ENCODE measurements at places on chromosomes 11 and 22.

DNA sequence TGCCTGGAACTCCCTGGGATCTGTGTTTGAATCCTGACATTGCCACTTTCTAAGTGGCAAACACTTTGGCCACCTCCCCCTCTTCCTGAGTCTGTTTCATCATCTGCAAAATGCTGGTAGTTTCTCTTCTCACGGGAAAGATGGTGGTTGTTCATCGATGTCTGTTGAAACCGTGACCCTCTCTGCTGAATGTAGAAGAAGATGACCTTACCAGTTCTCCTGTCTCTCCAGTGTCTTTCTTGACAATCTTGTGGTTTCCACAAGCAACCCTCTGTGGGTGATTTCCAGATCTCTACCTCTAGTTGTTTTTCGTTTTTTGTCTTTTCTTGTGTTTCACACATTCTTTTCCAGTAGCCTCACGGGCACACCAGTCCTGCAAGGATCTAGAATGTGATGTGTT lies 27.5 kb downstream of the ZBTB16 start:
- no peak for DNase-seq

GRCh38 chr11:66987158-66987620 lies 12.1 kb downstream of the C11orf86 start:
- DNase-seq = no peak

DNA sequence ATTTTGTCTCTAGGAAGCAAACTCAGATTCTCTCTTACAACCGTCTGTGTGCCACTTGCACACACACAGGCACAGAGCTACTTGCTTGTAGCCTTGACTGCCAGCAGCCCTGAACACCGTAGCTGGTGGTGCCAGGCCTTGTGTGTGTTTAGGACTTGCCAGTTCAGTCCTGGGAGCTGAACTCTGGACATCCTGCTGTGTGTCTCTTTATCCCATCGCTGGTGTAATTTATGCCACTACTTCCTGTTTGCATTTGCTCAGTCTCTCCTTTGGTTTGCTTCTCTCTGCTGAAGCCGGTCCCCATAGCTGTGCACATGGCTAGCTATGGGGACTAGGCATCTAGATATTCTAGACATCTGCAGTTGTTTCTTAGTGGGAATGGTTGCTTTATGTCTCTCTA lies 24.0 kb downstream of the MARK2 start:
- no peak for DNase-seq

DNA sequence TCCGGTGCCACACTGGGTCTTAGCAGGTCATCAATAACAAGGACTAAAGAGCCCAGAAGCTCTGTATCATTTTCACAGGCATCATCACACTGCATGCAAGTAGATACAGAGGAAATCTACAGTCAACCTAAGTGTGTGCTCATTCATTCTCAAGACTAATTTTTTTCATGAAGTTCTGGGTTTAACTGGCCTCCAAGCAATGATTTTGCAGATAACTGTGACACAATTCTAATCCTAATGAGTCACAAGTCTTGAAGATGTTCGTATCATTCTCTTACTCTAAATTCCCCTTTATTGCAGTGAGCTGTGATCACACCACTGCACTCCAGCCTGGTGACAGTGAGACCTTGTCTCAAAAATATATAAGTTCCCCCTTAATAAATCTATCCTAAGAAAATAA lies 2.5 kb downstream of the OR52W1 start:
- no peak for DNase-seq

- DNase-seq = no peak
Measured at GRCh38 chr22:19876314-19876940, 21.8 kb upstream of the GNB1L start.

GRCh38 chr11:19890308-19890707 lies 177.7 kb downstream of the NAV2 start:
- no peak for DNase-seq

- no peak for DNase-seq
Measured at GRCh38 chr22:30187529-30188407, 58.8 kb downstream of the LIF start.

- peak; percentile 40 for DNase-seq
Measured at GRCh38 chr11:62560566-62561103, 13.1 kb downstream of the EEF1G start.

GRCh38 chr11:62394825-62395538 lies 23.9 kb upstream of the SCGB1A1 start:
- peak; percentile 54 for DNase-seq

GRCh38 chr11:15773476-15774387 lies 582.6 kb downstream of the SOX6 start:
- no peak for DNase-seq

- DNase-seq = no peak
Measured at GRCh38 chr11:102608699-102609098, 16.4 kb downstream of the MMP20 start.

DNA sequence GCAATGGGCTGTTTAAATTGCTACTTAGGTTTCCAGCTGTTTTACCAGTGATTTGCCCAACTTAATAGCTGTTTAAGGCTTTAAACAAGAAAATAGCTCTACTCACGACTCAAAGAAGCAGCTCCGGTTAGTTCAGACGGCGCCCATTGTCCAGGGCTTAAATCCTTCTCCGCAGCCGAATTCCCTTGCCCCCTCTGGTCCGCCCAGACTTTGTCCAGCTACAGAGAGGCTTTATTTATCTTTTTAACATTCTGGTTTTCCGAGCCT lies 20.9 kb upstream of the SCUBE1 start:
- DNase-seq = no peak

GRCh38 chr11:86784241-86784681 lies 16.1 kb upstream of the PRSS23 start:
- no peak for DNase-seq

- no peak for DNase-seq
Measured at GRCh38 chr11:33898957-33899356, 7.1 kb upstream of the LMO2 start.

DNA sequence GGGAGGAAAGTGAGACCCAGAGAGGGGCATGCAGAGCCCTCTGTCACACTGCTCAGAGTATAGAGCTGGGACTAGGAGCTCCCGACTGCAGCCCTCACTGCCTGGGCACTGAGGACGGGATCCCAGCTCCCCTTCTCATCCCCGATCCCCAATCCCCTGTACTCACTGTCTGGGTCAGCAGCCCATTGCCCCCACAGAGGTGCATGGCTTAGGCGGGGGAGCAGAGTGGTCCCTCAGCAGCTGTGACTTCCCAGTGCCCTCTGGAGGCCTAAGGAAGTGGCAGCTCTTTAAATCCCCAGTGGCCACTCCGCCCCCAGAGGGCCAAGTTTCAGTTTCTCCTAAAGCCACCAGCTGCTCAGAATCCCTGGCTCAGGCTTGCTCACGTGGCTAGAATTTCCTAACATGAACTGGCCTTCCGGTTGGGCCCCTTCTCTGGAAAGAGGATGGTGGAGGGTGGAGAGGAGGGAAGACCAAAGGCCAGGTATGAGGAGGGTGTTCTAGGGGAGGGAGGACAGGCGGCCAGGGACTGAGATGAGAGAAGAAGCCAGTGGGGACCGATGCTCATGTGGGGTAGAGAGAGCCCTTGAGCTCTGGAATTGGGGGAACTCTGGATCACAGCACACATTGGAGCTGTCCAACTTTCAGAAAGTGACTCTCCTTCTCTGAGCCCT lies at the start of gene BATF2:
Gene BATF2 (minus strand): TSS at position 262 of the 671 bp plus-strand sequence. CDS start 57 bp downstream, at position 205.
- DNase-seq = peak; percentile 67

- no peak for DNase-seq
Measured at GRCh38 chr11:47595967-47596366, 1.8 kb upstream of the C1QTNF4 start.

GRCh38 chr11:9849389-9849788 lies 185.5 kb downstream of the SWAP70 start:
- no peak for DNase-seq

- DNase-seq = no peak
Measured at GRCh38 chr11:44322243-44322642, 12.3 kb upstream of the ALX4 start.

DNA sequence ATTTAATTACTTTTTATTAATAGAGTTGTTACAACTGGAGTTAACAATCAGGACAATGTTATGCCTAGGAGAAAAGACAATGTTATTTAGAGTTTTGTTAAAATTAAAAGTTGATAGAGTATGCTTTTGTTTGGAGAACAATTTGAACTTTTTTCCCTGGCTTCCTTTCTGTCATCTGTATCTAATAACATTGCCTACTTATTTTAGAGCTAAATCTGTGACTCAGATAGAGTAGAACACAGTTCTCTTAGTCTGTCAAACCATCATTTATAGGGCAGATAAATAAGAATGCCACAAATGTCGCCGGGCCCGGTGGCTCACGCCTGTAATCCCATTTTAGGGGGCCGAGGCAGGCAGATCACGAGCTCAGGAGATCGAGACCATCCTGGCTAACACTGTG lies 28.9 kb upstream of the YAP1 start:
- DNase-seq = no peak

DNA sequence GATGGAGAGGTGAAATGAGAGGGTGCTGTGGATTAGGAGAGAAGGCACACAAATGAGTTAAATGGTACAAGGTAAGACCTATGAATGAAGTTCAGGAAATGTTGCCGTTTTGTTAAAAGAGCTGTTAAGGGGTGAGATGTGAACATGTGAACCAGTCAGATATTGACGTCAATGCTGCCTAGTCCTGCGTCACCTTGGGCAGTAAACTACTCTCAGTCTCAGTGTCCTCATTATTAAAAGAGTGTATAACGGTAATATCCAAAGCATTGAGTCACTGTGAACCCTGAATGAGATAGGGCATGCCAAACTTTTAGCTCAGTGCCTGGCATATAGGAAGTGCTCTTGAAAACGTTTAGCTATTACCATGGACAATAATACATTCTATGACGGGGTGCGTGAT lies 32.4 kb upstream of the SORL1-AS1 start:
- no peak for DNase-seq

GRCh38 chr11:122430490-122430889 lies 225.0 kb upstream of the UBASH3B start:
- no peak for DNase-seq

DNA sequence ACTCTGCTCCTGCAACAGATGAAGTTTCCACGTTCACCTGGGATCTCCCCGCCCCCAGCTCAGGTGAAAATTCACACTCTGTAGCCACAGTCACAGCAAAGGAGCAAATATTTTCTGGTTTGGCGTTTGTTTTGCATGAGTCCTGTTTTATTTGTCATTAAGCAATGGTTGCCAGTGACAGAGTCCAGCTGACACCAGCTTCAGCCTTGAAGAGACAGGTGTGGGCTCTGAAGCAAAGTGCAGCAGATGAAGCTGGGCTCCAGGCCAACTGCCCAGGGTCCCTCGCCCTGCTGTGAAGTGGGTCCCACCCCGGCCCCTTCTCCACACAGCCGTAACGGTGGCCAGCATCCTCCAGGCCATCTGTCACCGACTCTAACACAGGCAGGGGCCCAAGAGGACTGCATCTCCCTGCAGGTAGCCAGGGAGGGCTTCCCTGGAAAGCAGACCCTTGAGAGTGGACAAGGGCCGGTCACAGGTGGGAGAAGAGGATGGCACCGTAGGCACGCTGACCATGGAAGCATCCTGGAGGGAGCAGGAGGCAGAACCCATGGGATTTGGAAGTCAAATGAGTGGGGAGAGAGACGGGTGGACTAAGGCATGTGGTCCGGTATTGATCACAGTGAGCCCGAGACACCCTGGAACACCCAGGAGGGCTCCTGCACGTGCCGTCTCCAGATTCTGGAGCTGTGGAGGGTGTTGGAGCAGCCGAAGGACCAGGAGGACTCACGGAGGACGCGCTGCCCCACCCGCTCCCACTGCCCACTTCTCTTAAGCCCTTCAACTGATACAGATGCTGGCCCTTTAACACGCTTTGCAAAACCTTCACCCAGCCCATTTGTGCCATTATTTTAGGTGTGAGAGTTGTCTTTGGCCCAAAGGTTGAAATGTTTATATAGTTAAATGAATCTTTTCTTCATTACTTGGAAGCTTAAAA lies 294.5 kb downstream of the BRD1 start:
- no peak for DNase-seq

DNA sequence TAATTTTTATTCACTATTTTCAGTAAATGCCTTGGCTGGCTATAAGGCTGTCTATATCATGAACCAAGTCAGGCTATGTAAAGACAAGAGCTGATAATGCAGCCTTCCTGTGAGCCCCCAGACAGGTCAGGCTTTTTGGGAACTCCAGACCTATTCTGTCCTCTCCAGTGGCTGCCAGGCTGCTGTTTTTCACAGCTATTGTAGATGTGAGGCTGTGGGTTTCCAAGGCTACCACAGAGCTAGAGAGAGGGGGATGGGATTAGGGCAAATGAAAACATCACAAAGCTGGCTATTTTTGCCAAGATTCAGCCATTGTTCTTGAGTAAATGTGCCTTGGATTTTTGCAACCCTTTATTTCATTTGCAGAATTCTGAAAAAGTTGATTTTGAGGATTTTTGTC lies 55.7 kb upstream of the SORL1-AS1 start:
- DNase-seq = no peak

- DNase-seq = peak; percentile 70
Measured at GRCh38 chr11:126115816-126116331, 53.2 kb upstream of the CDON start.

- no peak for DNase-seq
Measured at GRCh38 chr11:134074346-134074745, 5.5 kb downstream of the JAM3 start.

GRCh38 chr22:46587061-46587460 lies 33.1 kb upstream of the GRAMD4 start:
- no peak for DNase-seq

GRCh38 chr11:121794671-121795141 lies 321.3 kb downstream of the BLID start:
- DNase-seq = no peak

DNA sequence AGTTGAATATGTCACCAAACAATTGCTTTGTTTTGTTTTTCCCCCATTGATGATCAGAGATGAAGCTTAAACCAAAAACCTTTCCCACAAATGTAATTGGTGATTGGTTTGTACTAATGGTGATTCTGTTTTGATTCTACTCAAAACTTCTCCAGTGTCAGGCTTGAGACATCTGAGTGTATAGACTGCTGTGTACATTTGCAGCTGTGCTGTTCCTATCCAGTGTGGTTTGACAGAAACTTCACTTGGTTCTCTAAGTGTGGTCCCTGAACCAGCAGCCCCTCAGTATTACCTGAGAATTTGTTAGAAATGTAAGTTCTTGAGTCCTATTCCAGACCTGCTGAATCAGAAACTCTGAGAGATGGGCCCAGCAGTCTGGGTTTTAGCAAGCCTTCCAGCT lies 84.8 kb downstream of the PPP6R3 start:
- no peak for DNase-seq

DNA sequence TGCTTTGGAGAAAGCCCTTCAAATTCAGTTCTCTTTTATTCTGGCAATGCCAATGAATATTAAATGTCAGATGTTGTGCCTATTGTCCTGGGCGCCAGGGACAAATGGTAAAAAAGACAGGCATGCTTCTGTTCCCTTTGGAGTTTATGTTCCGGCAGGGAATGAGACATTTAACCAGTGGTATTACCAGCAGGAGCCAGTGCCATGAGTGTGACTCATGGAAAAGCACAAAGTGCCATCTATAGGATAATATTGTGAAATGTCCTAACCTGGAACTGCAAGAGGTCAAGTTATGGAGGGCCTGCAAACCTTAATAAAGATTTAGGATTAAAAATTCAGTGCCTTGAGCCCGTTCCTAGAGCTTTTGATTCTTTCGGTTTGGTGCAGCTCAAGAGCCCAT lies 39.5 kb downstream of the REXO2 start:
- DNase-seq = no peak

DNA sequence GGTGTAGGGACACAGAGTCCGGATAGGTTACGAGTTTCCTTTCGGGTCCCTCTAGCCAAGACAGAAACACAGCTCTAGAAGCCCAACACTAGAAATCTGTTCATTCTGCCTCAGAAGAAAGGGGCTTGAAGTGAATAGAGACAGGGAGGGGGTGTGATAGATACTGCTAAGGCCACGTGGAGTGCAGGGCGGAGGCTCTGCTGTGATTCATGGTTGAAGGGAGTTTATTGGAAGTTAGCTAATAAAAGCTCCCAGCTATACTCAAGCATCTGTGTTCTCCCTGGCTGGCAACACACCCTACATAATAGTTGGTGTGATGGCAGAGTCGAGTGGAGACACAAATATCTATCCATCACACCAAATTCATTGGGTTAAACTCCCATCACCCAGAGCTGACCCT lies 337.4 kb downstream of the CADM1 start:
- DNase-seq = no peak
